Small intestine (tissue), 16 donors: ENCODE measurements at places on chromosomes 5 and 9. TPM values are rescaled to one million over a fixed set of nuclear protein-coding genes. Genes with fewer than 3 reads are reported as not detected.

GRCh38 chr5:140041492-140042392 is 1.4 kb downstream of the NRG2 start:
- no peaks in the 10 kb centered on the region for H3K36me3 ChIP-seq
- no peak overlapping the region for H3K27ac ChIP-seq
- H3K4me1 ChIP-seq = no peaks in the 10 kb centered on the region
- peak overlapping the region; percentile 53 for H3K4me3 ChIP-seq
- peaks cover 6% of the 10 kb centered on the region for H3K27me3 ChIP-seq

Gene SCGB3A2
- not detected for polyA plus RNA-seq

DNA sequence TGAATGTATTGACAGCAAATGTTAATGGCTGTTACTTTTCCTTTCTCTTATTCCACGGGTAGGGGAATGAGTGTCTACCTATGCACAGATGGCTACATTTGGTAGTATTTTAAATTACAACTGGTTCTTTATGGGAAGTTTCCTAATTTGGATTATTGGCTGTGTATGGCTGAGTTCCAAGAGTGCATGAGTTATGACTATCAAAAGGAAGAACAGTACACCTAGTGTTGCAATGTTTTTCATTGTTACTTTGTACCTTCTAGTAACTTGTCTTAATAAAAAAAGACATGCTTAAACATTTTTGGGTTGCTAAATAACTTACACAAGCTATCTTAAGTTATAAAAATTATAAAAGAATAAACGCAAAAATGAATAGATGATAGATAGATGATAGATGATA is 35.8 kb upstream of the MAMDC2 start:
- H3K27me3 ChIP-seq = no peaks in the 10 kb centered on the region
- no peaks in the 10 kb centered on the region for H3K4me1 ChIP-seq
- no peak overlapping the region for H3K27ac ChIP-seq
- H3K36me3 ChIP-seq = no peaks in the 10 kb centered on the region
- no peak overlapping the region for H3K4me3 ChIP-seq

DNA sequence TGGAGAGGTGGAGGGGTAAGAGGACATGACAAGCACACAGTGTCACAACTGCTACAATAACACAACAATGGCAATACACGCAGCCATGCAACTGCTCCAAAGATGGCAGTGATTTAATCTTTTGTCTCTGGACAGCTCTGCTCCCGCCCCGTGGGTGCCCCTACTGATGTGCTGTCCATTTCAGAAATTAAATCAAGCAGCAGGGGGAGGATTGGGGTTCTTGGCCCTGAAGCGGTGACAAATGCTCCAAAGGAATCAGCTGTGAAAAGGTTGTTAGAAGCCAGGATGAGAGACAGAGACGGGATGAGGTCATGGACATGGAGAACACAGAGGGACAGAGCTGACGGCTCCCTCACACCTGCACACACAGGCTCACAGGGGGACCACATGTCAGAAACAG is 22.6 kb downstream of the CNTFR start:
- H3K4me1 ChIP-seq = peaks cover 4% of the 10 kb centered on the region
- H3K4me3 ChIP-seq = no peak overlapping the region
- H3K27me3 ChIP-seq = no peaks in the 10 kb centered on the region
- DNase-seq = no peak
- H3K27ac ChIP-seq = no peak overlapping the region
- no peaks in the 10 kb centered on the region for H3K36me3 ChIP-seq

GRCh38 chr5:126376443-126376842 is 46.8 kb upstream of the GRAMD2B start:
- H3K27me3 ChIP-seq = no peaks in the 10 kb centered on the region
- DNase-seq = no peak
- H3K4me1 ChIP-seq = peaks cover 11% of the 10 kb centered on the region
- H3K27ac ChIP-seq = no peak overlapping the region

DNA sequence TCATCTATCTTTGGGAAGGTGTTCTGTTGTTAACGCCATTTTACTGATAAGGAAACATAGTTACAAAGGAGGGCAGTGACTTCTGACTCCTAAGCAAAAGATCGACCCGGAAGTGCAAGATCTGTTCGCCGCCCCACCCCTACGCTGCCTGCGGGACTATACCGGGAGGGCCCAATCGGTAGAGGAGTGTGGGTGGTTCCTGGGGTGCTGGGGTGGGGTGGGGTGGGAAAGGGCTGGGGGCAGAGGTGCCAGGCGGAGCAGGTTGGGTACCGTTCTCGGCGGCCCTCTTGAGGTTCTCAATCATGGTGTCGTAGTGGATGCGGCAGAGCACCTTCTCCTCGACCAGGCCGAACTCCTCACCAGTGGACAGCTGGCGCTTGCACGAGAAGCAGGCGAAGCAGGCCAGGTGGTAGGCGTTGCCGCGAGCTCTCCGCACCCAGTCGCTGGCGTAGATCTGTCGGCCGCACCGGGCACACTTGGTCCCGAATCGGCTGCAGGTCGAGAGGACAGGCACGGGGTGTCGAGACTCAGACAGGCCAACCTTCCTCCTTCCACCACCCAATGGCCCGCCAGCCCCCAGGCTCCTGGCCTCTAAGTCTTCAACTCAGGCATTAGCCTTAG is 11.8 kb downstream of the LHX6 start:
- DNase-seq = peak; percentile 59
- peaks cover 93% of the 10 kb centered on the region for H3K27me3 ChIP-seq

- H3K36me3 ChIP-seq = no peaks in the 10 kb centered on the region
- no peaks in the 10 kb centered on the region for H3K4me1 ChIP-seq
- H3K27ac ChIP-seq = no peak overlapping the region
- peaks cover 5% of the 10 kb centered on the region for H3K27me3 ChIP-seq
Measured at GRCh38 chr5:175809531-175810121, 61.8 kb upstream of the CPLX2 start.

Gene LRRC70
- not detected for polyA plus RNA-seq

- H3K27ac ChIP-seq = no peak overlapping the region
- no peaks in the 10 kb centered on the region for H3K27me3 ChIP-seq
- H3K36me3 ChIP-seq = no peaks in the 10 kb centered on the region
- peak; percentile 19 for DNase-seq
Measured at GRCh38 chr5:176519810-176520720, 17.1 kb downstream of the RNF44 start.

Gene GEMIN5
- polyA plus RNA-seq = 11.6 TPM

Gene CAMLG
- 37.0 TPM for polyA plus RNA-seq

Gene ADRB2
- polyA plus RNA-seq = 0.54 TPM

Gene ARHGEF39
- 0.89 TPM for polyA plus RNA-seq

DNA sequence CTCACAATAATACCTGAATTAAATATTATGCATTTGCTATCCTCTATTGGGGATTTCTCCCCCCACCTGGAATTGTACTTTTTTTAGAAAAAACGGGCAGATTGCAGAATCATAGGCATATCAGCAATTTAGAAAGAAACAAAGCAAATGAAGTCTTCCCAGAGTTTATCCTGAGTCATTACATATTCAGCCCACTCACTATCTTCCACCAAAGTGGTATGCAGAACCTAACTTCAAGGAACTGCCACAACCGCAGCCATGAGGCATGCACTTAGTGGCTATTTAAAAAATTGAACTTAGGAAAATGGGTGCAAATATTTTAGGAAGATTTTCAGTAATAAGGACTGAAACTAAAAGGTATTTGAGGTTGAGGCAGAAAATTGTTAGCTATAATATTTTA is 48.6 kb downstream of the UBAP1 start:
- no peaks in the 10 kb centered on the region for H3K4me1 ChIP-seq
- H3K27ac ChIP-seq = no peak overlapping the region
- H3K36me3 ChIP-seq = no peaks in the 10 kb centered on the region
- H3K27me3 ChIP-seq = no peaks in the 10 kb centered on the region
- DNase-seq = no peak

Gene PCDHGC3
- 14.9 TPM for polyA plus RNA-seq

GRCh38 chr9:129749575-129749974 is 3.3 kb downstream of the PTGES start:
- H3K4me3 ChIP-seq = no peak overlapping the region
- no peaks in the 10 kb centered on the region for H3K4me1 ChIP-seq
- no peak for DNase-seq
- H3K36me3 ChIP-seq = no peaks in the 10 kb centered on the region
- no peak overlapping the region for H3K27ac ChIP-seq

- DNase-seq = no peak
- no peaks in the 10 kb centered on the region for H3K4me1 ChIP-seq
- no peak overlapping the region for H3K4me3 ChIP-seq
- no peaks in the 10 kb centered on the region for H3K36me3 ChIP-seq
- no peaks in the 10 kb centered on the region for H3K27me3 ChIP-seq
Measured at GRCh38 chr5:115147052-115147451, 22.7 kb downstream of the TRIM36 start.

GRCh38 chr5:149037817-149038216 is 25.0 kb downstream of the SH3TC2 start:
- H3K27ac ChIP-seq = no peak overlapping the region
- H3K27me3 ChIP-seq = no peaks in the 10 kb centered on the region
- no peak for DNase-seq
- H3K36me3 ChIP-seq = no peaks in the 10 kb centered on the region
- H3K4me3 ChIP-seq = no peak overlapping the region
- no peaks in the 10 kb centered on the region for H3K4me1 ChIP-seq

Gene CDC25C
- polyA plus RNA-seq = 4.2 TPM

GRCh38 chr5:73692166-73692640 is 66.2 kb downstream of the ARHGEF28 start:
- H3K36me3 ChIP-seq = no peaks in the 10 kb centered on the region
- H3K27me3 ChIP-seq = no peaks in the 10 kb centered on the region

Gene IL13
- 0.54 TPM for polyA plus RNA-seq

GRCh38 chr9:89442501-89442978 is 55.4 kb downstream of the SEMA4D start:
- no peak overlapping the region for H3K27ac ChIP-seq
- no peak for DNase-seq
- H3K36me3 ChIP-seq = peaks cover 39% of the 10 kb centered on the region
- no peaks in the 10 kb centered on the region for H3K4me1 ChIP-seq

DNA sequence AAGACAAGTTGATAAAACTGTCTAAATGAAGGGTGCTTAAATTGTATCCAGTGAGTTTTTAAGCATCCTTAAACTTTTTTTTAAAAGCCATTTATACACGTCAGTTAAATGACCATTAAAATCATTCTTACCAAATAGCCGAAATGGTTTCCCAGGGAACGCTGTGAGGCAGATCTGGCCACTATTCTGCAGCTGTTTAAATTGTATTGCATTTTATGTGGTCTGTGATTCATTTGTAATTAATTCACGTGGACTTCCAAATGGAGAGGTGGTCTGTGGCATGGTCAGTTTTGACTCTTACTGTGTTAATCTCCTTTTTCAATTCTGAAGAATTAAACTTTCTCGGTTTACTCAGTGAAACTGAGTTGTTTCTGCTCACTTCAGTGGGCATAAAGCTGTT is 113.7 kb upstream of the OTULINL start:
- H3K4me1 ChIP-seq = no peaks in the 10 kb centered on the region
- no peak for DNase-seq
- no peaks in the 10 kb centered on the region for H3K27me3 ChIP-seq
- H3K27ac ChIP-seq = no peak overlapping the region

DNA sequence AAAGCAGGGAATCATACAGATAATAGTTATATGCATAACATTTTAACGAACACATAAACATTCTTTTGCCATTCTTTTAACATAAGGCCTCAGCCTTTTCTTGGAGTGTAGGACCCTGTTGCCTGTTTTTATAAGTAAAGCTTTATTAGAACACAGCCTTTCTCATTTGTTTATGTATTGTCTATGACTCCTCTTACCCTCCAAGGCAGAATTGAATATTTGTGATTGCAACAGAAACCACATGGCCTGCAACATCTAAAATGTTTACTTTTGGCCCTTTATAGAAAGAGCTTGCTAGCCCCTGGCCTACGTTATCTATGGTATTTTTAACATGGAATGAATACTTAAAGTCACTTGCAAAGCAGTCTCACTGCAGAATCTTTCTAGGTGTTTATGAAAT is 2.6 kb downstream of the SLC31A1 start:
- peaks cover 13% of the 10 kb centered on the region for H3K4me1 ChIP-seq
- H3K27me3 ChIP-seq = no peaks in the 10 kb centered on the region
- no peak overlapping the region for H3K4me3 ChIP-seq
- H3K27ac ChIP-seq = no peak overlapping the region

DNA sequence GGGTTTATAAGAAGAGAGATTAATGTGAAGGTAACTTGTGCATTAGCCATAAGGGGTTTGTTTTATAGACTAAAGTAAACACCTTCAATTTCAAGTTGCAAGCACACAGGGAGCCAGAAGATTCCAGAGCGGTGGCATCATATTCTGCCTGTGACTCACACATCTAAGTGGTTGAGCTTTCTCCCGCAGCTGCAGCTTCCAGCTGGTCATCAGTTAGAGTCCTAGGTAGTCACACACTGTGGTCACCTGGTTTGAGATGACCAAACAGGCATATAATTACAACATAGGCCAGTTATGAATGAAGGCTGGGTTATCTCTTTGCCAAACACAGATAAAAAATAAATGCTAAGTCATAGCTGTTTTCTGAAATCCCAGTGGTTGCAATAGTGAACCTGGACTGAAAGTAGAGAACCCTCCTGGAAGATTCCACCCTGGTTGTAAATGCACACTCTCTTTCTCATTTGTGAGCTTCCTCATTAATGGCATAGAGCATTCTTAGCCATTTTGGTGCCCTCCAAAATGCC is 171.3 kb downstream of the GDNF start:
- no peak overlapping the region for H3K4me3 ChIP-seq
- peak; percentile 22 for DNase-seq
- H3K36me3 ChIP-seq = no peaks in the 10 kb centered on the region
- H3K27ac ChIP-seq = peak overlapping the region; percentile 56
- peaks cover 4% of the 10 kb centered on the region for H3K4me1 ChIP-seq
- H3K27me3 ChIP-seq = no peaks in the 10 kb centered on the region

DNA sequence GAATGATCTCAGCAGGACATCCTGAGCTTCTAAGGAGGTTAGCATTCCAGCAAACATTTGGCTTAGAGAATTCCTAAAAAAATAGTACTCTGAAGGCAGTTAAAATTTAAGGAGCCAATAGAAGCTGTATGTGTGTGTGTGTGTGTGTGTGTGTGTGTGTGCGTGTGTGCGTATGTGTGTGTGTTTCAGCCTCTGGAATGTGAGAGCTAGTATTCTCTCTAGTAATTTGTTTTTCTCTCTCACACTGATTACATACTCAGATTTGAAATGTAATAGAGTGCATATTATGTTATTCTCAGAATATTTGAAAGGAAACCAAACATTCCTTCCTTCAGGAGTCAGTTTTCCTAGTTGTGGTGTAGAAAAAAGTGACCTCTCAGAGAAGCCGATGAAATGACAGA is 279.6 kb downstream of the TMEM38B start:
- H3K27me3 ChIP-seq = no peaks in the 10 kb centered on the region
- H3K36me3 ChIP-seq = no peaks in the 10 kb centered on the region
- DNase-seq = no peak
- H3K4me3 ChIP-seq = no peak overlapping the region
- H3K4me1 ChIP-seq = no peaks in the 10 kb centered on the region

GRCh38 chr9:8680658-8681057 is 881.1 kb upstream of the DMAC1 start:
- no peak overlapping the region for H3K4me3 ChIP-seq
- H3K4me1 ChIP-seq = no peaks in the 10 kb centered on the region
- no peak for DNase-seq
- no peaks in the 10 kb centered on the region for H3K27me3 ChIP-seq
- H3K36me3 ChIP-seq = no peaks in the 10 kb centered on the region
- H3K27ac ChIP-seq = no peak overlapping the region

Gene ALAD
- 97.7 TPM for polyA plus RNA-seq
